Fibroblast of lung (primary cell): ENCODE measurements at places on chromosomes 7 and 10.

DNA sequence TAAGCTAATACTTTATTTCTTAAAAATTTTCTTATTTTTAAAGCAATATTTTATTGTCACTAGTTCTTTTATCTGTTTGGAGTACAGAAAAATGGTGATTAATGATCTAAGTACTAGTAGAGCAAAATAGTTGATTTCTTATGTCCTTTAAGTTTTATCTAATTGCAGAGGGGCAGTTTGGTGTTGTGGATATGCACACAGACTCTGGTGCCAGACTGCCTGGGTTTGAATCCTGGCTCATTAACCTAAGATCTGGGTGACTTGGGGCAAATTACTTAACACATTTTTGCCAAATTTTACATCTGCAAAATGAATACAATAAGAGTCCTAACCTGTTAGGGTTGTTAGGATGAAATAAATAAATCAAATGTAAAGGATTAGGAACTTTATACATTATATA lies 10.7 kb upstream of the PRPS1L1 start:
- peak; percentile 3 for DNase-seq

DNA sequence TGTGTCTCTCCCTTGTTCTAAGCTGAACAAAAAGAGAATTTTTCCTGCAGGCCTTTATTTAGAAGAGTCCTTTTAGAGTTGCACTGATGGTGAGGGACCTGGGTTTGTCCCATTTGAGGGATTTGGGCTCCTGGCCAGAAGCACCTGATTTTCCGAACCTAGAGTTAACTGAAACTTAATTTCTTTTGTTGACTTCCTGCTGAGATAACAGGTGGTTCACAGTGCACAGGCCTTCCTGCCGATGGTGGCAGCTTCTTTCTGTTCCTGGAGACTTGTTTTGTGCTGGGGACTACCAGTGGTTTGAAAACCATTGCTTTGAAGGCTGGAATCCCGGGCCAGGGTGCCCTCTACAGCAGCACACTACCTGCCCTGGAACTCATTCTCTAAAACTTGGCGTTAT lies 99.2 kb downstream of the SUGCT start:
- DNase-seq: no peak

GRCh38 chr7:47520406-47520805 lies 61.5 kb downstream of the TNS3 start:
- peak; percentile 85 for DNase-seq

- DNase-seq: no peak
Measured at GRCh38 chr7:82998436-82998835, 164.2 kb downstream of the PCLO start.

GRCh38 chr7:139180700-139181311 lies 50.2 kb upstream of the UBN2 start:
- no peak for DNase-seq

- peak; percentile 14 for DNase-seq
Measured at GRCh38 chr7:118082506-118082905, 101.5 kb upstream of the LSM8 start.

GRCh38 chr10:84424731-84425167 lies 96.4 kb downstream of the CCSER2 start:
- DNase-seq: peak; percentile 97

DNA sequence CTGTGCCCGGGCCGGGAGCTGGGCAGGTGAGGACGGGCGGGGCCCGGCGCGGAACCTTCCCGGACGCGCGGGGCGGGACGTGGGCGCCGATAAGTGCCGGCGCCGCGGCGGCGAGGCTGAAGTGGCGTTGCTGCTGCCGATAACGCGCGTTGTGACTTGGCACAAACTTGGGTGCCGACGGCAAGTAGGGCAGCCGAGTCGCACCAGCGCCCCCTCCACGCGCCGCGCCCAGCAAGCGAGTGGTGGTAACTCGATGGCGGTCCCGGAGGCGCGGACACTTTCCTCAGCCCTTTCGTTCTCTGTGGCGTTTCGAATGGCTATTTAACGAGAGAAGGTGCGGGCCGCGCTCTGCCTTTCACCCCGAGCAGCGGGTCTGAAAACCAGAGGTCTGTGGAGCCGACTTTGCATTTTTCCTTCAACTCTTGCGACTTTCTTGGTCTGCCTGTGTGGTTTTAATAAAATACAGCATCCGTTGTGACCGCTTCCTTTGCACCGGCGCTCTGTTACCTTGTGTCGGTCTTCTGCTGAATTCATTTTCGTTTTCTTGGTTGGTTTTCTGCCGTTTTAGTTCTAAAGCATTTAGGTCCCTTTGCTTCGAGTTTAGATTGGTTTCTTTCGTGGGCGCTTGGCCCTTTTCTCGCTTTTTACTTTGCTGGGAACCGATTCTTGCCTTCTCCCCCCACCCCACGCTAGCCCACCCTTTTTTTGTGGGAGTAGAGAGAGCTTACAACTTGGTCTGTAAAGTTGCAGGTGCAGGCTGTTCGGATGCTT lies 701 bp downstream of the STK17A start:
- peak; percentile 61 for DNase-seq

- DNase-seq: peak; percentile 66
Measured at GRCh38 chr7:102841290-102841689, 71.5 kb upstream of the LRRC17 start.

DNA sequence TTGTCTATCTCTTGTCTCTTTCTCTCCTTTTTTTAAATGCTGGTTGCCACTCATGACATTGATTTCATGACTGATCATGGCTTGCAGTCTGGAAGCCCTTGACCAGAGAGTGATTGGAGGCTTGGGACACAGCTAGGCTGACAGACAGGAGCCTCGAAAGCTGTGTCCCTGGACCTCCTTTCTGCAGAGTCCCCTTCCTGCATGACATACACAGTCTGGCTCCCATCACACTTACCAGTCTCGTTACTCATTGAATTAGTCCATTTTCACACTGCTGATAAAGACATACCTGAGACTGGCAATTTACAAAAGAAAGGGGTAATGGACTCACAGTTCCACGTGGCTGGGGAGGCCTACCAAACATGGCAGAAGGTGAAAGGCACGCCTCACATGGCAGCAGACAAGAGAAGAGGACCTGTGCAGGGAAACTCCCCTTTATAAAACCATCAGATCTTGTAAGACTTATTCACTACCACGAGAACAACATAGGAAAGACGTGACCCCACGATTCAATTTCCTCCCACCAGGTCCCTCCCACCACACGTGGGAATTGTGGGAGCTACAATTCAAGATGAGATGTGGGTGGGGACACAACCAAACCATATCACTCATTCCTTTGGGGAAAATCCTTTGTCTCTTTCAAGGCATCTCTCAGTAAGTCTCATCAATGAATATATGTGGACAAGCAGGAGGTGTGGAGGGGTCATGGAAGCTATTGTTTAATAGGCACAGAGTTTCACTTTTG lies 102.3 kb downstream of the TBXAS1 start:
- DNase-seq: no peak

DNA sequence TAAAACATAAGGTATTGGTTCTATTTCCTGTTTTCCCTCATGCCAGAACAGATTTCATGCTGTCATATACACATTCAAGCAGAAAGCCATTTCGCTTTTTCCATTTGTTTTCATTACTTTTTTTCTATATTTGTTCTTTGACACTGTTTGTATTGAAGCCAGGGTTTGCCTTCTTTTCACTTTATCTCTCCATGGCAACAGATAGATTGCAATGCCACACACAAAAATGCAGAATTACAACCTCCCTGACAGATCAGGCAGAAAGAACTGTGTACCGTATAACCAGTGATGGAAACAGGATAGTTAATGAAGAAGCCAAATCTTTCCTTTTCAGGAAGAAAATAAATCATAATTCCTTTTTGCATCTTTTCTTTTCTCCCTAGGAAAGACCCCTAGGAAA lies 103.0 kb upstream of the PCGF5 start:
- DNase-seq: no peak

DNA sequence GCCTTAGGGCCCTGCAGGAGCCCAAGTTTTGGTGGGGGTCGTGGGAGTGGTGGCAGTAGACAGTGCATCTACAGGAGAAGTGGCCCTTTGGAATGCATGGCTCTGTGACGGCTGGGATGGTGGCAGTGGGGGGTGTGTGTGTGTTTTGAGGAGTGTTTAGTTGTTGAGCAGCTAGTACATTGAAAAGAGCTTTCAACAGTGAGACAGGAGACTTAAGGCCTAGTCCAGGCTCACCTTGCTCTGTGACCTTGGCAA lies 27.1 kb downstream of the ZNF775 start:
- DNase-seq: no peak

DNA sequence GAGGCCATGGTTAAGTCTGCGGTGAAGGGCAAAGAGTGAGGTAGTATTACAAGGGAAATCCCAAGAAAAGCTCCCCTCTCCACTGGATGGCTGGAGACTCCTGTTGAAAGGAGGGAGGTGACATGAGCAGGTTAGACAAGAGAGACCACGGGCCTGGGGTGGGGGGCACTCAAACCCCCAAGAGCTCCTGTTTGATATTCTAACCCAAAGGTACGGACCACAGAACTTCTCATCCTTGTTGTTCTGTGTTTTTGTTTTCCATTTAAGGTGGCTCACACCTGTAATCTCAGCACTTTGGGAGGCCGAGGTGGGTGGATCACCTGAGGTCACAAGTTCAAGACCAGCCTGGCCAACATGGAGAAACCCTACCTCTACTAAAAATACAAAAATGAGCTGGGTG lies 11.6 kb downstream of the VSTM4 start:
- no peak for DNase-seq
